Renal cortex interstitium (tissue), 15 donors: ENCODE measurements at places on chromosomes 5 and 9. TPM values are rescaled to one million over a fixed set of nuclear protein-coding genes. Genes with fewer than 3 reads are reported as not detected.

DNA sequence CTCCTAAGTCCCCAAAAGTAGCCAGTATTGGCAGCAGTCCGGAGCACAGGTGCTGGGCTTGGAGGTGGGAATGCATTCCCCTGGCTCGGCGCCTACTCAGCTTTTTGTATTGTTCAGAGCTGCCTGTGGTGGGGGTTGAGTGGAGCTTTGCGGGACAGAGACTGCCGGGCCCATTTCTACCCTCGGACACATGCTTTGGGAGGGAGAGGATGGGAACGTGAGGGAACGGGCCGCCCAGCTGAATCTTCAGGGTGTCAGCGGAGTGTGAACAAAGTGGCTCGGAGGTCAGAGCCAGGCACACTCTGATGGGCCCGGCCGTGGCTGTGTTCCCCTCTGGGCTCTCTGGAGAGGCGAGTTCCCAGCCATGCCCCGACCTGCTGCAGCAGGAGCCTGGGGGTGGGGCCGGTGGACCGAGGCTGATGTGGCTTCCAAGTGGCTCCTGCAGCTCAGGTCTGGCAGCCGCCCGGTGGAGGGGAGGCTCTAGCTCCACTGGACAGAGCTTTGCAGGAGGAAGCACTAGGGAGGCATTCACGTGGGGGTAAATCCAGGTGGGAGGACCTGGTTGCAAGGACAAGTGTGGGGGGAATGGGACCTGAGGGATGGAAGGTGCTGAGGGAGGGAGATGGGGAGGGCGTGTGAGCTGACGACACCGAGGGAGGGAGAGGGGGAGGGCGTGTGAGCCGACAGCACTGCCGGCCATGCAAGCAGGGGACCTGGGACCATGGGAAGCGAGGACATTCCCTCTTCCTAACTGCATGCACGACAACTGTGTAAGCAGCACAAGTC, 31.1 kb upstream of the SLC6A3 start:
- no peak for DNase-seq

BARHL1 gene
- polyA plus RNA-seq, result not detected

- no peak for DNase-seq
Observed at GRCh38 chr5:107499237-107499636, 171.5 kb downstream of the EFNA5 start.

GRCh38 chr9:135575995-135576631, 14.6 kb downstream of the PAEP start:
- no peak for DNase-seq

DNA sequence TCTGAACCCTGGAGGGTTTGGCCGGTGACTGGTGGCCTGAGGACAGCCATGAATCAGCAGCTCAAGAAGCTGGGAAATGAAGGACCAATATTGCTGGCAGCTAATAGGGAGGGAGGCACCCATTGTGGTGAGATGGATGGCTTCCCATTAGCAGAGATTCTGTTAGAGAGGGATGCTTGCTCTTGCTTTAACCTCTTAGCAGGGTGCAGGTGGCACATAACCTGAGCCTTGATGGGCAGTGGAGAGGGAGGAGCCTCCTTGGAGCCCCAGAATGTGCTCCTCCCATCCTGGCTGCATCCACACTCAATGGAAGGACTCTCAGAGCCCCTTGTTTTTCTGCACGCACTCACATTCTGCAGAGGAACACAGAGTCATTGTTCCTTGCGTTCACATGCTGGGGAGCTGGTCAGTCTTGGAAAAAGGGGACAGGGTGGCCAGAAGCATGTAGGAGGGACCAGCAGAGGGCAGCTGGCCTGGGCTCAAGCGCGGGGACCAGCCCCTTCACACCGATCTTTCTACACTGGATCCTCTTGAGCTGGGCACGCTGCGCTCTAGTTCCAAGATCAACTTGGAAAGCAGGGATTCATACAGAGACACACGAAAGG, 161.8 kb downstream of the MED10 start:
- DNase-seq, result no peak
